AG10803 (cell line): ENCODE measurements at places on chromosomes 7 and 10.
A peak's percentile ranks its signal among the peaks of the same experiment; 100 is the strongest.

GRCh38 chr10:105770524-105771212 lies 1129.6 kb downstream of the SORCS3 start:
- DNase-seq: no peak

- DNase-seq: peak; percentile 21
Observed at GRCh38 chr7:105691082-105691679, 109.9 kb upstream of the EFCAB10 start.

DNA sequence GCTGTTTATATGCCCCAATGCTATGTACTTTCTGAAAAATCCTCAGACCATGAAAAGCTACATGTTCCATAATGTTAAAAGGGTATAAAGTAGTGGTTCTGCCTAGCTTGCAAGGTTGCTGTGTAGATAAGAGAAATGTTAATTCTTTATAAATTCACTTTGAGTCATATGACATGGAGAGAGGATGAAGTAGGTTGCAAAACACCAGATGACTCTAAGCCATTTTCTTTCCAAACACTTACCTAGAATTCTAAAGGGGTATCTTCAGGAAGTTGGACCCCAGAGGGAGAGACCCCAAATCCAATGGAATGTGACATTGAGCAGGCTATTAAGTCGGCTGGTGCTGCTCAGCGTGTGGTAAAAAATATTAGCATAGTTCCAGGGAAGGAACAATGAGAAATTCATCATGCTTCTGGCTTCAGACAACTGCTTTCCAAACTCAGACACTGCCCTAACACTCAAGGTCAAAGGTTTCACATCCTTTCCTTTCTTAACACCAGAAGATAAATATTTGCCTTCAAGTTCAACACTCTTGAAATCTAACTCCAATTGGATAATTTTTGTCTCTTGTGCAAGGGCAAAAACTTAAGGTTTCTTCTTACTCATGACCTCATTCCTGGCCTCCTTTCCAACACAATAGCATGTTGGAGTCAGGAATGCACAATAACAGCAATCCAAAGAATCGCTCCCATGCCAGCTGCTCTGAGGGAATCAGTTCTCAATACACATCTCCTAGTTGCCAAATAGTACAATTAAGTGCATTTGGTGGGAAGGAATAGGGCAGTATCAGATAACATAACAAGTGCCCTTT lies 100.7 kb upstream of the AFAP1L2 start:
- DNase-seq: peak; percentile 83

GRCh38 chr7:64651203-64651602 lies 14.7 kb upstream of the ZNF107 start:
- no peak for DNase-seq

- no peak for DNase-seq
Observed at GRCh38 chr7:150973571-150974451, 4.3 kb downstream of the KCNH2 start.

DNA sequence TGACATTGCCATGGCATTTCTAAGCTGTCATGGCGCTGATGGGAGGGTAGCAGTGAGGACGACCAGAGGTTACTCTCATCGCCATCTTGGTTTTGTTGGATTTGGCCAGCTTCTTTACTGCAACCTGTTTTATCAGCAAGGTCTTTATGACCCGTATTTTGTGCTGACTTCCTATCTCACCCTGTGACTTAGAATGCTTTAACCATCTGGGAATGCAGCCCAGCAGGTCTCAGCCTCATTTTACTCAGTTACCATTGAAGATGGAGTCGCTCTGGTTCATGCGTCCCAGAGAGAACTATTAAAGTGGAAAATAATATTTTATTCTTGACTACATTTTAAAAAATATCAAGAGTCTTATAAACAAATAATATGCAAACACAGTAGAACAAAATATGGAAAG lies 131.7 kb downstream of the RSU1 start:
- DNase-seq: no peak

- no peak for DNase-seq
Observed at GRCh38 chr10:24664991-24665390, 58.7 kb downstream of the ARHGAP21 start.

- DNase-seq: no peak
Observed at GRCh38 chr7:135459076-135459475, 50.8 kb downstream of the CNOT4 start.

GRCh38 chr10:122018951-122019413 lies 30.0 kb downstream of the TACC2 start:
- no peak for DNase-seq

DNA sequence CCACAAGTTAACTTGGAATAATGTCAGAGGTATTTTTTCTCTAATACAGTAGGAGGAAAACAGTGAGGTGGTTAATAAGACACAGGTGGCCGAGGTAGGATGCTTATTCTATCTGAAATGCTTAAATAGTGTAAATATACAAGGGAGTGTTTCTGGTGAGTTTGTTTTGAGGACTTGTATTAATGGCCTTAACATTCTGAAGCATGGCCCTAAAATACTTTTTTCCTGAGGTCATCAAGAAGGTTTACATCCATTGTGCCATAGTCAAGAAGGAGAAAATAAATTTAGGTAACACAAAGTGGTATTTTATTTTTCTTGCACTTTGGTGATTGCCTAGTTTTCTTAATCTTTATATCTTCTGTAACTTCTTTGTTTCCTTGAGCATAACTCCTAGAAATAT lies 18.8 kb downstream of the GNAI1 start:
- peak; percentile 30 for DNase-seq

- DNase-seq: no peak
Observed at GRCh38 chr10:125081931-125082330, 78.4 kb downstream of the CTBP2 start.

DNA sequence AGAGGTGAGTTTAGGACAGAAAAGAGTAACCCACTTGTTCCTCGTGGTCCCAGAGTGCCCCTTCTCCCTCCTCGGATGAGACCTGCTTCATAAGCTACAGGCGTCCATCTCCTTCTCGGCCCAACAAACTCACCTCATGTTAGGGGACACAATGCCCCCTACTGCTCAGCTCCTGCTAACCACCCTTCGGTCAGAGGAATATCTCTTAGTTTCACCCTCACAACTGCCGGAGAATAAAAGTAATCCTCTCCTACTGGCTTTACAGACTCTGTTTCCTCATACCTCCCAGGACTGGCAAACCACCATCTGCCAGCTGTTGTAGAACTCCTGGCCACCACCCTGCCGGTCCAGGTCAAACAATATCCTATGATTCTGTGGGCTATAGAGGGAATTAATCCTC lies 3.2 kb downstream of the AKR1B15 start:
- no peak for DNase-seq

DNA sequence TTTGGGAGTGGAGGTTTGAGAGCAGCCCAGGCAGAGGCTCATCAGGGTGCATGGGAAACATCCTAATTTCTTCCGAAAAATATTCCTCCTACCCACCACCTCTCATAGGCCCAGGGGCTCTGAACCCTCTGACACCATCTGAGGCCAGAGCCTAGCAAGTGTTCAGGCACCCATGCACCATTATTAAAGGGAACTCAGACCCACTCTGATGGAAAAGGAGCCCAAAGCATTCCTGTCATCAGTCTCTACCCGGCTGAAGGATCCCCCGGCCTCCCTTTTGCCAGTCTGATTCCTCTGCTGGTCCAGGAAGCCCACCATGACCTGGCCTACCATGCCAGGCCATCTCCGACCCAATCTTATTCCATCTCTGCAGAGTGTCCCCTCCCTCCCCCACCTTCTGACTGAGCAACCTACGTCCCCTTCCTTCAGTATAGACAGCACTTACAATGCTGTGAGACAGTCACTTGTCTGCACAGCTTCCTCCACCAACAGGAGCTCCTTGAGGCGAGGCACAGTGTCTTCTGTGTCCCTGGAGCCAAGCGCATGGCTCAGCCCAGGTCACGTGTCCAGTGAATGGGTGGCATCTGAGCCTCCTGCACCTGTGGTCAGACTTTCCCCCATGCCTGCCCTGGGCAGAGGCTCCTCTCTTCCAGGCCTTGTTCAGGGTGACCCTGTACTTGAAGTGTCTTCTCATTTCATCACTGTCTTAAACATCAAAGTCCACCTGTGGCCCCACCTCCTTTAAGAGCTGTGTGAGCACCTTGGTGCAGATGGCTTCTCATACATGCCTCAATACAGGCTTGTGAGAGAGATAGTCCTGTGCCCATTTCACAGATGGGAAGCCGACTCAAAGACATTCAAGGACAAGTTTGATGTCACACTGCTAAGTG lies 889 bp upstream of the GPR15LG start:
- DNase-seq: no peak

- peak; percentile 22 for DNase-seq
Observed at GRCh38 chr7:55504093-55504859, 68.0 kb downstream of the VOPP1 start.

DNA sequence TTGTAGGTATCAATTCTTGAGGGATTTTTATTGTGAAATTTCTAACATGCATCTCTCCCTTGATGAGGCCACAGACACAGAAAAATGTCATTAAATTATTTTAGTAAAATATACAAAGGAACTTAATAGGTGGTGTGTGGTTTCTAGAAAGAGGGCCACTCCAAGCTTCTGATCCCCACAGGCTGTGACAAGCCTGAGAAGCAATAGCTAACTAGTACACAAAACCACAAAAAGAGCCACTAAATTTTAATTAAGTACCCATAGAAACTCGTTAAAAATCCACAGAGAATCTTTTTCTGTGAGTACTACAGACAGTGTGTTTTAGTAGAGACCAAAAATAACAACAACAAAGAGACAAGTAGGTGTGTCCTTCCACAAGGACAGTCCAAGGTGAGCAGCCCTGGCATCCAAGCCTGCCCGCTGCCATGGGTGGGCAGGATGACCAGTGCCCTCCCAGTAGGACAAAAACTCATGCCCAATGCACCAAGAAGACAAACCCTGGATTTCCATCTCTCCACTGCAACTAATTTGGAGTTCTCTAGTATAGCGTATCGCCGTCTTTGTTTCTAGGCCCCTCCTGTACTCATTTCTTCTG lies 81.0 kb downstream of the RNF216 start:
- no peak for DNase-seq

GRCh38 chr10:119613741-119614140 lies 17.0 kb upstream of the TIAL1 start:
- DNase-seq: no peak

- no peak for DNase-seq
Observed at GRCh38 chr7:71133232-71133622, 1.3 kb downstream of the GALNT17 start.

DNA sequence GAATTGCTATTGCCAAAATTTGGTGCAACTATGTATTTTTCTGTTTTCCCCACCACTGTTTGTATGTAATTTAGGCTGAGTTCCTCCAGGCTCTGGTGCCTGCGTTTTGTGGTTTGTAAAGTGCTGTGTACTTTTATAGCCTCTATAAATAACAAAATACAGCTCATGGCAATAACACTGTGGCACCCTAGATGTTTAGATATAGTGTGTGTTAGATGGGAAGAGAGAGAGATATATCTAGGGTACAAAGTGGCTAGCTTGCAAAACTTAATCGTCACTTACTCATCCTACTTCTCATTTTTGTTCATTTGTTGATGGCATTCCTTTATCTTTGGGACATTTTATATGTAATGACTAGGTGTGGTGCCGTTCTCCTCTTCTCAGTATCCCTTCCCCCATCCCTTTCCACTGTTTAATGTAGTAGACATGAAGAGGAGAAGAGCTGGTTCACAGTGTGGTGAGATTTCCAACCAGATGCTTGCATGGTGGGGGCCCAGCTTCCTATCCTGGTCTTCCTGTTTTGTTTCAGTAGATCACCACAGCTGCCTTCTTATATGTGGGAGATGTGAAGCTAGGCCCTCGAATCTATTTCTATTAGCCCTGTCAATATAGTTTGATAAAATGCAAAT lies 115.0 kb downstream of the SND1 start:
- no peak for DNase-seq
